Activated CD4-positive, alpha-beta T cell treated with anti-CD3 and anti-CD28 coated beads, Interleukin-2, amount 10 ng/mL, durations not matched to agents 7 days and 5 days (primary cell): ENCODE measurements at places on chromosomes 13 and 19. TPM values are rescaled to one million over a fixed set of nuclear protein-coding genes. Genes with fewer than 3 reads are reported as not detected.

KLC3 gene
- total RNA-seq, result not detected

GRCh38 chr13:40341096-40341471 is 325.4 kb downstream of the FOXO1 start:
- H3K27ac ChIP-seq, result no peak overlapping the region
- no peaks in the 10 kb centered on the region for H3K27me3 ChIP-seq
- DNase-seq, result no peak
- peaks cover 5% of the 10 kb centered on the region for H3K4me1 ChIP-seq
- no peak overlapping the region for H3K4me3 ChIP-seq

DNA sequence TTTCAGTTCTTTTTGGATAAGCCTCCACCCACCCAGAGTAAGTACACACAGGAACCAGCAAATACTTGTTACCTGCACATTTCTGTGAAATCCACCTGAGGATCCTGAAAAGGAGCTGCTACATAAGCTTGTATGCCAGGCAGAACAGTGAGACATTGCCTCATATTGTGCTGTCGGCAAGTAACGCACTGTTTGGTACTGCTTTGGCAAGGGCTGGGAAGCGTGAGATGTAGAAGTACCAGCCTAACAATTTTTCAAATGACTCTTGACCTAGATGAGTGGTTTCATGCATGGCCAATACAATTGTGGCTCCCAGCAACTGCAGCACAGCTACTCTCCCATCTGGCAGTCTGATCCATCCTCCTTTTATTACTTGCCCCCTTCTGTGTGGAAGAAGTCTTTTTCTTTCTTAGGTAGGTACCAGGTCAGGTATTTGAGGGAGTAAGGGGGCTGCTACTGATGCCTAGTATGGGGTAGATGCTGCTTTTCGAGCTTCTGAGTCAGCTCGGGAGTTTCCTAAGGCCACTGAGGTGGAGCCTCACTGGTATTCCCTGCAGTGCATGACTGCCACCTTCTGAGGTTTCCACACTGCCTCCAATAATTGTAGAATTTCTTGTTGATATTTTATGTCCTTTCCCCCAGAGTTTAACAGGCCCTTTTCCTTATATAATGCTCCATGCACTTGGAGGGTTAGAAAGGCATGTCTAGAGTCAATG is 52.2 kb downstream of the ZNF737 start:
- no peaks in the 10 kb centered on the region for H3K4me1 ChIP-seq
- DNase-seq, result no peak
- H3K4me3 ChIP-seq, result no peak overlapping the region
- H3K27me3 ChIP-seq, result no peaks in the 10 kb centered on the region
- no peaks in the 10 kb centered on the region for H3K36me3 ChIP-seq
- H3K27ac ChIP-seq, result no peak overlapping the region

USHBP1 gene
- 0.27 TPM for total RNA-seq

DNA sequence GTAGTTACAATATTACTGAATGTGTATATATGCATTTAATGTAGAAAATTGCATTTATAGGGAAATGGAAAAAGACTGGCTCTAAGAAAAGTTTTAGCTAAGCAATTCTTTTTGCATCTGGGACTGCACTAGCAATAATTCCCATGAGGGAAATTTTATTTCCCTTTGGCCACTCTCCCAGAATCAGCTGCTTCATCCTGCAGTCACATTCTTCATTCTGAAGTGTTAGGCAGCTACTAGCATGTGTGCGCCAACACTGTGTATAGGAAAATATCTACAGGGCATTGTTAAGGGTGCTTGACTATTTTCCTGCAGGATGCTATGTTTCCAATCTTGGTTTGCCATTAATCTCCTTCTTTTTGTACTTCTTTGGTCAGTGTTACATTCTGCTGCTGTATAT is 312.8 kb upstream of the PCDH20 start:
- no peak overlapping the region for H3K4me3 ChIP-seq
- no peak overlapping the region for H3K27ac ChIP-seq
- no peaks in the 10 kb centered on the region for H3K27me3 ChIP-seq
- no peaks in the 10 kb centered on the region for H3K36me3 ChIP-seq
- H3K4me1 ChIP-seq, result no peaks in the 10 kb centered on the region

DNA sequence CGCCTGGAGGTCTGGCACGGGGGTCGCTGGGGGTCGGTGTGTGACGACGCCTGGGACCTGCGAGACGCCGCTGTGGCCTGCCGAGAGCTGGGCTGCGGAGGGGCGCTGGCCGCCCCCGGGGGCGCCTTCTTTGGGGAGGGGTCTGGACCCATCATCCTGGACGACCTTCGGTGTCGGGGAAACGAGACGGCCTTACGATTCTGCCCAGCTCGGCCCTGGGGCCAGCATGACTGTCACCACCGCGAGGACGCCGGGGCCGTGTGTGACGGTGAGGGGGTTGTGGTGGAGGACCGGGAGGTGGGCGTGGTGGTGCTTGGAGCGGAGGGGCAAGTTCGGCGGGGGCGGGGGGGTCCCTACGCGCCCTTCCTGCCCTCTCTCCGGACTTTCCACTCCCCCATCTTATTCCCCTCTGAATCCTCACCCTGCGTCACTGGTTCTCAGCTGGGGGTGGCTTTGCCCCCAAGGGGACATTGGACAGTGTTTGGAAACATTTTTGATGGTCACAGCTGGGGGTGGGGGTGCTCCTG is 5.5 kb downstream of the SSC5D start:
- no peak overlapping the region for H3K27ac ChIP-seq
- H3K4me1 ChIP-seq, result no peaks in the 10 kb centered on the region
- no peaks in the 10 kb centered on the region for H3K36me3 ChIP-seq

GRCh38 chr13:57858376-57858775 is 226.8 kb downstream of the PCDH17 start:
- DNase-seq, result no peak

IGFL1 gene
- total RNA-seq, result not detected

DNA sequence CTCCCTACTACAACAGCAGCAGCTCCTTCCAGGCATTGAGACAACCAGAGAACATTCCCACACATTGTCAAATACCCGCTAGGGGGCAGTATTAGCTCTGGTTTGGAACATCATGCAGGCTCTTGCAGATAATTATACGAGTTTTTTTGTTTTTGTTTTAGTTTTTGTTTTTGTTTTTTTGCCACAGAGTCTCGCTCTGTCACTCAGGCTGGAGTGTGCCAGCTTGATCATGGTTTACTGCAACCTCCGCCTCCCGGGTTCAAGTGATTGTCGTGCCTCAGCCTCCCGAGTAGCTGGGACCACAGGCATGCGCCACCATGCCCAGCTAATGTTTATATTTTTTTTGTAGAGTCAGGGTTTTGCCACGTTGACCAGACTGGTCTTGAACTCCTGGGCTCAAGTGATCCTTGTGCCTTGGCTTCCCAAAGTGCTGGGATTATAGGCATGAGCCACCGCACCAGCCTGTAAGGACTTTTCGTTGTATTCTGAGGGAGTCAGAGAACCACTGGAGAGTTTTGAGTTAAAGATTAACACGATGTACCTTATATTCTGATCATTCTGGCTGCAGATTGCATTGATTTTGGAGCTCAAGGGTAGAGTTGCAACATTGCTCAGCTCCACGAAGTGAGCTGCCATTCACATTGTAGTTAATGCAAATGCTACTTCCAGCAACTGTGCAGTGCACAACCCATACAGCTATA is 41.7 kb upstream of the CEACAM20 start:
- no peaks in the 10 kb centered on the region for H3K36me3 ChIP-seq

- H3K4me1 ChIP-seq, result peaks cover 3% of the 10 kb centered on the region
- H3K27me3 ChIP-seq, result peaks cover 42% of the 10 kb centered on the region
- H3K36me3 ChIP-seq, result no peaks in the 10 kb centered on the region
- H3K4me3 ChIP-seq, result no peak overlapping the region
These were observed 1.9 kb downstream of the HAS1 start for GRCh38 chr19:51721905-51722304.

GRCh38 chr19:22783651-22784410 is at the start of gene ZNF99:
Gene ZNF99 (minus strand): TSS chr19:22784151. CDS start chr19:22784016, 135 bp downstream.
- no peak within 1 kb of the TSS for H3K4me3 ChIP-seq
- H3K27ac ChIP-seq, result no peak within 1 kb of the TSS
- no peaks in the 10 kb centered on the region for H3K27me3 ChIP-seq
- H3K36me3 ChIP-seq, result no peaks in the 10 kb centered on the region
- no peaks in the 10 kb centered on the region for H3K4me1 ChIP-seq

DNA sequence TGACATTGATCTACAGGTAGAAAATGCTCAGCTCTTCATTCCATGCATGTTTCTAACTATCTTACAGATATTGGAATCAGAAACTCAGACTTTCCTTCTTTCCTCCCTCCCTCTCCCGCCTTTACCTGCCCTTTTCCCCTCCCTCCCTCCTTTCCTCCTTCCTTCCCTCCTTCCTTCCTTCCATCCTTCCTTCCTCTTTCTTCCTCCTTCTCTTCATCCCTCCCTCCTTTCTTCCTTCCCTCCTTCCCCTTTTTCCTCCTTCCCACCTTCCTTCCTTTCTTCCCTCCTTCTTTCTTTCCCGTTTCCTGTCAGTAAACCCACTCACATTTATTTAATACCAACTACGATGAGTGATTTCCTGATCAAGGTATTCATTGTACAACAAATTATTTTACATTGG is 113.4 kb upstream of the IRS2 start:
- H3K4me1 ChIP-seq, result no peaks in the 10 kb centered on the region
- H3K4me3 ChIP-seq, result no peak overlapping the region
- no peaks in the 10 kb centered on the region for H3K36me3 ChIP-seq
- H3K27ac ChIP-seq, result no peak overlapping the region

DNA sequence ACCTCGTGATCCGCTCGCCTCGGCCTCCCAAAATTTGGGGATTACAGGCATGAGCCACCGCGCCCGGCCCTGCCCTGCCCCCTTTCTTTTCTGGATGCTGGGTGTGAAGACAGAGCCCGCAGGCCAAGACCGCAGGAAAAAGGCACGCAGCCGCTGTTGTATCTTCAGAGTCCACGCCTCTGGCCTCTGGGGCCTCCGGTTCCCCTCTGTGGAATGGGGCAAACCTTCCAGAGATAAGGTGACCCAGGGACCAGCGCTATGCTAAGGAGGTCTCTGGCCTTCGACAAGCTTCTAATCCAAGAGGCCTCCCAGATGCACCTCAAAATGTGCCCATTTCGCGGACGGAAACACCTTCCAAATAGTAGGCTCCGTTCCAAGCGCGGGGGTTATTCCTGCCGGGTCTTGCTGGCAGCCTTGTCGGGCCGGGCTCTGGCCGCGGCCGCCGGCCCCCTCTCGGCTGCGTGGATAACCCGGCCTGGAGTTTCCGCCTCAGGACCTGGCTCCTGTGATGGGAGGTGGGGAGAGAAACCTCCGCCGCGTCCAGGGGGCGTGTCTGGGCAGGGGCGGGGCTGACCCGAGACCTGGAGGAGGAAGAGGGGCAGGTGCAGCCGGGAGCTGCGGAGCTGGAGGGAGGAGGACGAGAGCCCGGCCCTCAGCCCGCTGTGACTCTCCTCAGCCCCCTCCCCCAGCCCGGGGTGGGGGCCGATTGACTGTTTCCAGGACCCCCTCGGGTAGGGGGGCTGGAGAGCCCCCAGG is 13.1 kb downstream of the TJP3 start:
- no peaks in the 10 kb centered on the region for H3K36me3 ChIP-seq
- no peak overlapping the region for H3K27ac ChIP-seq
- peak overlapping the region; percentile 53 for H3K4me3 ChIP-seq
- peaks cover 33% of the 10 kb centered on the region for H3K27me3 ChIP-seq

DNA sequence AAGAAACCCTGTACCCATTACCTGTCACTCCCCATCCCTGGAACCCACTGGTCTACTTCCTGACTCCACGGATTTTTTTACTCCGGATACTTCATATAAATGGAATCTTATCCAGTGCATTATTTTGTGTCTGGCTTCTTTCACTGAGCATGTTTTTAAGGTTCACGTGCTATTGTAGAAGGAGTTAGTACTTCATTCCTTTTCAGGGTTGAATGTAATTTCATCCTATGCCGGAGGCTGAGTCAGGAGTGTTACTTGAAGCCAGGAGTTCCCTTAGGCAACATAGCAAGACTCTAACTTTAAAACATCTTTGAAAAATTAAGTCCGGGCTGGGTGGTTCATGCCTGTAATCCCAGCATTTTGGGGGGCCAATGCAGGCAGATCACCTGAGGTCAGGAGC is 17.9 kb upstream of the ELAVL1 start:
- H3K27me3 ChIP-seq, result no peaks in the 10 kb centered on the region
- H3K4me3 ChIP-seq, result no peak overlapping the region
- H3K36me3 ChIP-seq, result no peaks in the 10 kb centered on the region
- DNase-seq, result no peak

NCAN gene
- not detected for total RNA-seq
